CD4-positive, alpha-beta T cell treated with Interleukin-6 for 4 hours (primary cell): ENCODE measurements at places on chromosomes 2 and 18.

- DNase-seq = no peak
Observed at GRCh38 chr2:219448776-219449341, 14.2 kb downstream of the SPEG start.

DNA sequence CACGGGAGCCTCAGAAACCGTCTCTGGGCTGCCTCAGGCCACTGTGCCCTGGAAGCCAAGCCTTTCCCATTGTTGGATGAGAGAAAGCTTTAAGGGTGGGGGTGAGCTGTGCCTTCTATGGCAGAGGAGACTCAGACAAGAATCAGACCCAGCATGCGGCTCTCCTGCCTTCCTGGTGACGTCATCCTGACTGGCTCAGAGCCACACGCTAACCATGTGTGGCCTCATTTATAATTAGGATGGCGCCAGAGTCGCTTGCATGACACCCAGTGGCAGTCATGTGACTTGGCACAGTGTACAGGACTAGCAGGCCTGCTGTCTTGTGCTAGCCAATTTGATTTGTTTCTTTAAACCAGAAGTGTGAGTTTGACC lies 99.1 kb downstream of the SH3BP4 start:
- no peak for DNase-seq

- DNase-seq = no peak
Observed at GRCh38 chr2:143347271-143347695, 218.1 kb downstream of the ARHGAP15 start.

DNA sequence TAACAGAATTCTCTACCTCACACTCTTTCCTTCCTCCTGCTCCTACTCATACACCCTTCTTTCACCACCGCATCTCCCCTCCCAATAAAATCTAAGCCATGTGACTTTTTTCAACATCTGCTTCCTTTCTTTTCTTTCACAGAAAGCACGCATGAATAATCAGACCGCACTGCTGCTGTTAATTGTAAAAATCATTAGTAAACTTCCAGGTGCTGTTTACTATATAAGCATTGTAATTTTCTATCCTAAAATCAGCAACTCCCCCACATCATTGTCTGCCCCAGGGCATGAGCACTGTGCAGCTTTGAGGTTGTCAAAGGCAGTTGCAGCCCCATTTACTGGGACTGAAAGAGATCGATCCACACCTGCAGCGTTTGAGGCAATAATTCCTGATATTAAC lies 782.6 kb upstream of the ID2 start:
- no peak for DNase-seq

DNA sequence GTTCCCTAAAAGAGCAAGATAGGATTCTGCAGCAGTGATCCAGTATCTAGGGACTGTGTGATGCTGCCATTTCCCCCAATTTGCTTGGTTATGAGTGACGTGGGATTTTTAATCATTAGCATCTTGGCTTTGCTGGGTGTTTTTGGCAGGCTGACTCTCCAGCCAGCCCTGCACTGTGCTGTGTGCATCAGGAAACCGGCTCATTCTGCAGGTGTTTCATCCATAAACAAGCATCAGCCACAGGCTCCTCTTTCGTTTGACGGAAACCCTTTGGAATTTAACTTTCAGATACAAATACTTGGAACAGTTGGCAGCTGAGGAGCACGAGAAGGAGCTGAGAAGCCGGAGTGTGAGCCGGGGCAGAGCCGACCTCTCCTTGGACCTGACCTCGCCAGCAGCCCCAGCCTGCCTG lies 135.9 kb downstream of the TPGS2 start:
- DNase-seq = no peak
